Activated CD8-positive, alpha-beta memory T cell treated with anti-CD3 and anti-CD28 coated beads for 4 hours (primary cell): ENCODE measurements at places on chromosomes 1 and 21.

DNA sequence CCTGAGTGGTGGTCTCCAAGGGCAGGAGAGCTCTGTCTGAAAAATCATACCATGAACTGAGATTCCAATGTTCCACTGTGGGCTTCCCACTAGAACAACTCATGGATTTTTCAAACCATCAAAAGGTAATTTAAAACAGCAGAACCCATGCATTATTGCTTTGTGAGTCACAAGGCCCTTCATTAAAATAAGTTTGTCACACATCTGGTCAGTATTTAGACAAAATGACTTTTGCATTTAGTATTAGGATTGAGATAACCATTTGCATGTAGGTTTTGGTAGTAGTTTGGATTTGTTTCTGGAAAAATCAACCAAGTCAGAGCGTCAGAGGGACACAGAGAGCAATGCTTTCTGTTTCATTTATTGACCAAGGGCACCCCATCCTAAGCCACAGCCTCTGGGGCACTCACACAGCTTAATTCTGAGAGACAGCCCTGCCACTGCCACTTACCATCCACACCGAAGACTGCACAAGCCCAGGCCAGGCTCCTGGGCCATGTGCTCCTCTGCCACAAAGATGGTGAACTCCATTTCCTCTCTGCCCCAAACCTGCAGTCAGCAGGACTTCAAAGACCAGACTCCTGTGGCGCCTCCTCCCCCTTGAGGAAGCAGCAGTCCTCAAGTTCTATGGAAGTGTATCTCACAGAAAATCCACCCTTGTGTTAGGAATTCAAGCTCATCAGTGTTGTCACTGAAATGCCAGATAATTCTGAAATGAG is 132.6 kb upstream of the DUSP10 start:
- DNase-seq, result no peak

DNA sequence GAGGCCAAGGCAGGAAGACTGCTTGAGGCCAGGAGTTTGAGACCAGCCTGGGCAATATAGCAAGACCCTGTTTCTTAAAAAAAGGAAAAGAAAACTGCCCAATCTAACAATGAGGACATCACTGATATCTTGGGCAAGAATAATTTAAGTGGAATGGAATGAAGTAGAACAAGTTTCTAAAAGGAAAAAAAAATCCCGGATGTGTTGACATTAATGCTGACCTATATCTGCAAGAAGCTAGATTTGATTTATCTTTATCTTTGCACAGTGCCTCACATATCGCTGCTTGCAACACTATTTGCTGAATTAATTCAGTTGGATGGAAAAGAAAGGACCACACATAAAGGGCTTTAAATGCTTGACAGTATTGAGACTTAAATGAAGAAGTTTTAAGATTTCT is 27.8 kb downstream of the DIPK1A start:
- no peak for DNase-seq

DNA sequence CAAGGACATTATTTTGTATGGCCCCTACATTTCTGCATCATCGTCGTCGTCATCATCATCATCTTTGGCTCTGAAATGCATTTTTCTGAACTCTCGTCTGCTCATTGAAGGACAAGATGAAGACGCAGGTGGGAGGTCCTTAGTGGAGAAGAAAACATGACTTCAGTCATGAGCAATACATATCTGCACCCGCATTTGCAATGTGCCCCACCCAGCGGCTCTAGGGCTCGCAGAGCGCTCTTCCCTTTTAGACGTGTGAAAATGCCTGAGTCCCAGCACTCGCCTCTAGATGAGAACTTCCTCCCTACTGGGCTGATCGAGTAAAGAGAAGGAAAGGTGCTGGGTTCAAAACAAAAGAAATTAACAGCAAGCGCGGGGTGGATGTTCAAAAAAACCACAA is 10.1 kb downstream of the C1orf174 start:
- no peak for DNase-seq

- DNase-seq, result no peak
Observed at GRCh38 chr1:224466154-224466553, 31.6 kb upstream of the WDR26 start.

DNA sequence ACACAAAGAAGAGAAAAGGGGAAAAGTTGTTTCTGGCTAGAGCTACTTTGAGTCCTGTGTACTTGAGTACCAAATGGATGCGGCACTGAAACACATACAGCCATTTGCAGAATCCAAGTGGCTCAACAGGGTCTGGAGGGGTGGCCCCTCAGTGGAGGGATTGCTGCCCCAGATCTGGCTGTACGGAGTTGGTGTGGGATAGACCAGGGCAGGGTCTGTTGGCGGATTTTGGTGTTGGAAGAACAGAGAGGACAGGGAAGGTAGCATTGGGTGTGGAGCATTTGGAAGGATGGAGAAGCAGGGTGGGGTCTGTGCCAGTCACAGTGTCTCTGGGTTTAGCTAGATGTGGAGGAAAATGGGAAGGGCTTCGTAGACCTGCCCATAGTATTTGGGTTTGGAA is 220.5 kb downstream of the CAMTA1 start:
- DNase-seq, result no peak

GRCh38 chr1:99176753-99177152 is 87.5 kb upstream of the PLPPR4 start:
- DNase-seq, result no peak

DNA sequence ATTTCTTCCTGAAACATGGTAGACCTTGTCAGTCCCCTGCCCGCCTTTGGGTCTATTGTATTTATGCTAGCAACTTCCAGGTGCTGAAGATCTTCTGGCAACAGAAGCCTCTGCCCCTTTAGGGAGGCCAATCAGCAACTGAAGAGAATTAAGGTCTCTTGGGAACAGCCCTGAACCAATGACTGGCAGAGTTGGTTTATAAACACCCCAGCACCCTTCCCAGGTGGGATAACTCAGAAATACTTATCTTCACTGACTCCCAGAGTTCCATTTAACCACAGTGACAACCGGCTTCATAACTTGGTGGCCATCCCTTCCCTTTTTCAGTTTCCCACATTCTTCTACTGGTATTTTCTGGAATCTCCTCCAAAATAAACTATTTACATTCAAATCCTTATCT is 27.2 kb upstream of the TMCO1 start:
- DNase-seq, result no peak

DNA sequence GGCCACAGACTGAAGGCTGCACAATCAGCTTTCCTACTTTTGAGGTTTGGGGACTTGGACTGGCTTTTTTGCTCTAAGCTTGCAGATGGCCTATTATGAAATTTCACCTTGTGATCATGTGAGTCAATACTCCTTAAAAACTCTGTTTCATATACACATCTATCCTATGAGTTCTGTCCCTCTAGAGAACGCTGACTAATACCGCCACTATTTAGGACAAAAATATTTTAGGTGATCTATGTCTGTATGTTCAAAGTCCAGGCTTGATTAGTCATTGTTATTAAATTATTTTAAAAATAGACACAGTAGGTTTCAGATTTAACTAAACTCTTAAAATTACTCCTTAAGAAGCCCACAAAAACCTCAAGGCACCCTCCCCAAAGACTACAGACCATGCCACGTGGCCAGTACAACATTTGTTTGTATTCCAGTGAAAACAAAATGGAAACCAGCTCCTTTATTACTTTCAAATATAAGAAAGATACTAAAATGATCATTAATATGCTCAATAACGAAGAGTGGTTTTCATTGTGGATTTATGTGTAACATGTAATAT is 63.1 kb downstream of the TMPRSS15 start:
- no peak for DNase-seq
